Brain microvascular endothelial cell (primary cell): ENCODE measurements at places on chromosomes 1 and 21.

- DNase-seq: no peak
These were observed 164.7 kb downstream of the LTN1 start for GRCh38 chr21:28828021-28828420.

DNA sequence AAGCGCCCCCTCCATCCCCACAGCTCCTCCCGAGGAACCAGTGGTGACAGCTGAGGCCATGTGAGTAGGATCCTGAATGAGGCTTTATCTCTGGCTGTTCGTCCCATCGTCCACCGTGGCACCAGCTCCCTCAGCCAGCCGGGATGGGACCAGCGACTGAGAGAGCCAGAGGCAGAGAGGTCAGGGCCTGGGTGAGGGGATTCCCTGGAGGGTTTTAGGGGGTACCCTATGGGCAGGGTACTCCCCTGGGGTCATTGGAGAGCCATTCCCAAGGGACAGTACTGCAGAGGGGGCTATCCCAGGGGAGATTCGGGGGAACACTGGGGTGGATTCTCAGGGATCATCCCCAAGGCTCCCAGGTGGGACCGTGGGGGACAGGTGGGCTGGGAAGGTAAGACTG is 2.4 kb downstream of the TMEM125 start:
- DNase-seq: no peak

DNA sequence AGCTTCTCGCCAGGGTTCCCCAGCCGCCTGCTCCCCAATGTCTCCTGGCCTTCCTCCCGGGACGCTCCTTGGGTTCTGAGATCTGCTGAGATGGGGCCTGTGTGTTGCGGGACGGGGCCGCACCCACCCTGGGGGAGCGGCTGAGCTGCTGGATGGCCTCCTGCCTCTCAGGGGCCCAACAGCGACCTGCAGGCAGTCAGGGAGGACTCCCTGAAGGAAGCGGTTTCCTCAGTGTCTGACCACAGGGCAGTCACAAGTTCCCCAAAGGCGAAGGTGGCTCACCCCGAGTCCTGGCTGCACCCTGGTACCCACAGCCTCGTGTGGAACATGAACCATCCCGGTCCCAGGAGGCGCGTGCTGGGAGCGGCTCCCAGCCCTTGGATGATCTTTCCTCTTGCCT is 18.6 kb upstream of the PLCH2 start:
- no peak for DNase-seq

DNA sequence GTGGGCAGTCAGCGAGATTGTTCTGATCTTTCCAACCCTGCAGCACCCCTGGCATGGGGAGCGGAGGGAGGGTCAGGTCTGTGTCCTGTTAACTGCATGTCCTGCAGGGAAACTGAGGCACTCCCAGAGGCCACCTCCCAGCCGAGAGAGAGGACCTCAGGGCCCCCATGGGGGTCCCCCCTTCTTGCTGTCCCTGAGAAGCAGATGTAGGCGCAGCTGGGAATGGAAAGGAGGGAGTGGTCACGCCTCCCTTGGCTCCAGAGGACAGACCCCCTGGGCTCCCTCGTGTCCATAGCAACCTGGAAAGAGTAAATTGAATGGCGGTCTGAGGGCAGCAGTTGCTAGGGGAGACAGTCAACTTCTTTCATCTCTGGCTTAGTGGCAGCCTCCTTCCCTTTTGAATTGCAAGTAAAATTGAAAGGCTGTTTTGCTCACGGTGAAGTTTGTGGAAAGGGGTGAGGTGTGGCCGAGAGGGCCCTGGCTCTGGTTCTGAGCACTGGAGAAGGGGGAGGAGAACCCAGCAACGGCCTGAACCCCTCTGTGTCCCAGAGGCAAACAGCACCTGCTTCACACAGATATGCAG is 4.9 kb downstream of the CROCC start:
- no peak for DNase-seq

GRCh38 chr1:30789388-30790255 is 32.0 kb upstream of the LAPTM5 start:
- DNase-seq: no peak

GRCh38 chr21:45584786-45585185 is 42.5 kb upstream of the SLC19A1 start:
- no peak for DNase-seq

DNA sequence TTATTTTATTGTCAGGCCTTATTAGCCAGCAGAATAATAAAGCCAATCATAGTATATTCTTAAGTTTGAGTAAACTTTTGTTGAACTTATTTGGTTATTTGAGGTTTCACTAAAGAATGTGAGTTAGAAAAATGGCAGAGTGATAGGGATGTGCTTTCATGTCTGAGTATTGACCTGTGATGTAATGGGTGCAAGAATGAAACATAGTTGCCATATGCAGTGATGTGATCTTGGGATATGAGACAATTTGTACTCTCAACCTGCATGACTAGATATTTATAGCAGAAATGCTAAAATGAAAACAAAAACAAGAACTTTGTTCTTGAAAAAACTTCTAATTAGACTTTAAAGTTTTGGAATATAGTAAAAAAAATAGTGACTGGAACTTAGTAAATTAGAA is 97.9 kb downstream of the DISP1 start:
- peak; percentile 68 for DNase-seq

GRCh38 chr1:82995951-82996350 is 1003.0 kb downstream of the TTLL7 start:
- DNase-seq: peak; percentile 20

DNA sequence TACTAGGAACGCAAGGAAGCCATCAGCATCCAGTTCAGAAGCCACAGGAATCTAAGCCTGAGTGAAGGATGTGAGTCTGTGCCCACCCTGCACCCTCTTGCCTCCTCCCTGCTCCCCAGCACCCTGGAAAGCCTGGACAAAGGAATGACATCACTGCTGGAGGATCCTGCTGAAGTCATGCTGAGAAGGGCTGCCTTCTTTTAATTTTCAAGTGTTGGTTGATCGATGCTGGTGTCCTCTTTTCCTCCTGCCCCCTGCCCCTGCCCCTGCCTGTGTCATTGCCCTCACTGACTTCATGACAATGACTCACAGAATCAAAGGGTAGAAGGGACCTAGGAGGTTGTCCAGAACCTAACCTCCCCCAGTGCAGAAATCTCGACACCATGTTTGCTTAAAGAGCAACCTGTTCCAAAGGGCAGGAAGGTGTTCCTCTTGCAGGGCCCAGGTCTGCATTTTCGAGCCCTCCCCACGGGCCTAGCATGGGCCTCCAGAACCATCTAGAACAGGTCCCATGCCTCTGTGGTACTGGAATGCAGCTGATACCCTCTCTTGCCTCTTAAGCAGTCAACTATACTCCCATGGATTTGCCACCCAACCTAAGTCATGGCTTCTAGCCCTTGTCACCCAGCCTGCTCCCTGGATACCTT is 9.6 kb downstream of the DHRS3 start:
- no peak for DNase-seq

DNA sequence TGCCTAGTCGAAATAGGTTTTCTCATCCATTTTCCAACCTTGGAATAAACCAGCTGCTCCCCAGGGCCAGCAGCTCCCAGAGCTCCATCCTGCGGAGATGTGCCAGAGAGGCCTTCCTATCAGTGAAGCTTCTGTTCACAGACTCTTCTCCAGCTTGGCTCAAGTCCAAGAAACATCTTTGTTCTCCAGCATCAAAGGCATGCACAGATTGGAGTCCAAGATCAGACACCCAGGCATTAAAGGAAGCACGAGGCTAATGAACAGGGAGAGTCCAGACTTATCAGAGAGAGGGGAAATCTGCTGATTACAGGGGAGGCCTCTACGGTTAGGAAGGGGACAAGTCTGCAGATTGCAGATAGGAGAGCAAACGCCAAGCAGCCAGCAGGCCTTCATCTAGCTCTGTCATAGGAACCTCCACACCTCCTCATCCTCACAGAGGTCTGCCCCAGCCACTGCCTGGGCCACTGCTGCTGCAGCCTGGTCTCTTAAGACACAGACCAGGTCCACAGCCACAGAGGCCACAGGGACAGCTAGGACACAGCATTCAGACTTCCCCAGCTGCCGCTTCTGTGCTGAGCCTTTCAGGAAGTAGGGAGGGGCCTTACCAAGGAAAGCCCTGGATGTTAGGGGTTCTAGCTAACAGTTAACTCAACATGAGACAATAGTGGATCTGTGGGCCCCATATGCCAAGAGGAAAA is 3.4 kb downstream of the PRR9 start:
- DNase-seq: no peak

- DNase-seq: peak; percentile 29
These were observed 41.8 kb downstream of the KIFAP3 start for GRCh38 chr1:170032531-170033280.
